ENCODE measurements at places on chromosomes 6 and 20.

GRCh38 chr6:53956068-53956711 lies 155.1 kb upstream of the MLIP start:
- DNase-seq, result no peak

- DNase-seq, result no peak
Observed at GRCh38 chr6:90035047-90035723, 140.9 kb downstream of the GJA10 start.

- DNase-seq, result no peak
Observed at GRCh38 chr6:156457601-156458000, 319.6 kb upstream of the ARID1B start.

DNA sequence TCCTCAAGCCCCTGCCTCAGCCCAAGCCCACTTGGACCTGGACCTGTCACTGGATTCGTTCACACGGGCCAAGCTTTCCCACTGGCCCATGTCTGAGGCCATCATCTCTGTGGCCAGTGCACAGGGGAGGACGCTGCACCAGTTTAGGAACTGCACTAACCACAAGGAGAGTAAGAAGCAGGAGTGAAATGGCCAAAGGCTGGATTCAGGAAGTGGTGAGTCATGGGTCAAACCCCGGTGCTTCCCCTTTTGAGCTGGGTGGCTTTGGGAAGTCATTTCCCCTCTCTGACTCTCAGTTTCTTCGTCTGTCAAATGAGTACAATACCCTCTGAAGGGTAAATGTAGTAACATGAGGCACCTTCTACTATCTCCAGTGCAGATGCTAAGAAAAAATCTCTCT lies 87.9 kb downstream of the CD40 start:
- DNase-seq, result no peak

- DNase-seq, result no peak
Observed at GRCh38 chr6:43491750-43492661, 14.6 kb downstream of the TJAP1 start.

DNA sequence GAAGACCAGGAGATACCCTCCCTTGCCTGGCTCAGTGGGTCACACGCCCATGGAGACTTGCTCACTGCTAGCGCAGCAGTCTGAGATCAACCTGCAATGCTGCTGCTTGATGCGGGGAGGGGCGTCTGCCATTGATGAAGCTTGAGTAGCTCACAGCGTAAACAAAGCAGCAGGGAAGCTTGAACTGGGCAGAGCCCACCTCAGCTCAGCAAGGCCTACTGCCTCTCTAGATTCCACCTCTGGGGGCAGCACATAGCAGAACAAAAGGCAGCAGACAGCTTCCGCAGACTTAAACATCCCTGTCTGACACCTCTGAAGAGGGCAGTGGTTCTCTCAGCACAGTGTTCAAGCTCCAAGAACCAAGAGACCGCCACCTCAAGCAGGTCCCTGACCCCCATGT lies 271.3 kb downstream of the ESR1 start:
- DNase-seq, result no peak

DNA sequence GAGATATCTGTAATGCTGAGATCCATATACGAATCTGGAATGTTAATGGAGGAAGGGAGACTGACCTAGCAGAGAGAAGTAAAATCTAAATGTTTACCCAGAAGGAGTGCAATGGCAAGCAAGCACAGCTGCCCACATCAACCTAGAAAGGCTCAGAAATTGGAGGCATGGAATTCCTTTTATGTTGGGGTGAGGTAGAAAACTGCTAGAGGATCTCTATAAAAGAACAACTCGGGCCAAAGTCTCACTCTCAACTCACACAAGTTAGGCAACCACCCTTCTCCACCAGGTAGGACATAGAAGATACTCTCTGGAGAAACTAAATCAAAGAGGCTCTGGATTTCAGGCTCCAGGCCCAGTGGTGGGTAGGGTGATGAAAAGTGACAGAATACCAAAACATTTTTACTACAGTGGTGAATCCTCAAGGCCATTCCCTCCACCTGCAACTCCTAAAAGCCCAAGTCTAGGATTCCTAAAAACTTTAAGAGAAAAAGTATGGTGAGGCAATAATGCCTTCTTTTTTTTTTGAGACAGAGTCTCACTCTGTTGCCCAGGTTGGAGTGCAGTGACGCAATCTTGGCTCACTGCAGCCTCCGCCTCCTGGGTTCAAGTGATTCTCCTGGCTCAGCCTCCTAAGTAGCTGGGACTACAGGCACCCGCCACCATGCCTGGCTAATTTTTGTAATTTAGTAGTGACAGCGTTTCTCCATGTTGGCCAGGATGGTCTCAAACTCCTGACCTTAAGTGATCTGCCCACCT lies 9.5 kb upstream of the ADGRG6 start:
- no peak for DNase-seq

DNA sequence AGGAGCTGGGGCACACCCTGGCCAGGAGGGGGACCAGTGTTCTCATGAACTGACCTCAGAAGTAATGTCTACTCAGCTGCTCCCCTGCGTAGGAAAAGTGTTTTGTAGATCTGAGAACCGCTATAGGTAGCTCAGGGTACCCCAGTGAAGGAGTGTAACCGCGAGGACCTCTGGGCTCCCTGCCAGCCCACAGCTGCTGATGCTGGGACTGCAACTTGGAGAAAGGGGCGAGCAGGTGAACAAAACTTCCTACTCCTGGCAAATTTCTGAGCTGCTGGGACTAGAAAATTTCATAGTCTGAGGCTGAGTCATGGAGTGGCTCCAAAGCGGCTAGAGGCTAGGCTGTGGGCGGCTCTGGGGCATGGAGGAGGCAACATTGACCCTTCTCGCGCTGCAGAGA lies 51.9 kb downstream of the PYGB start:
- no peak for DNase-seq

DNA sequence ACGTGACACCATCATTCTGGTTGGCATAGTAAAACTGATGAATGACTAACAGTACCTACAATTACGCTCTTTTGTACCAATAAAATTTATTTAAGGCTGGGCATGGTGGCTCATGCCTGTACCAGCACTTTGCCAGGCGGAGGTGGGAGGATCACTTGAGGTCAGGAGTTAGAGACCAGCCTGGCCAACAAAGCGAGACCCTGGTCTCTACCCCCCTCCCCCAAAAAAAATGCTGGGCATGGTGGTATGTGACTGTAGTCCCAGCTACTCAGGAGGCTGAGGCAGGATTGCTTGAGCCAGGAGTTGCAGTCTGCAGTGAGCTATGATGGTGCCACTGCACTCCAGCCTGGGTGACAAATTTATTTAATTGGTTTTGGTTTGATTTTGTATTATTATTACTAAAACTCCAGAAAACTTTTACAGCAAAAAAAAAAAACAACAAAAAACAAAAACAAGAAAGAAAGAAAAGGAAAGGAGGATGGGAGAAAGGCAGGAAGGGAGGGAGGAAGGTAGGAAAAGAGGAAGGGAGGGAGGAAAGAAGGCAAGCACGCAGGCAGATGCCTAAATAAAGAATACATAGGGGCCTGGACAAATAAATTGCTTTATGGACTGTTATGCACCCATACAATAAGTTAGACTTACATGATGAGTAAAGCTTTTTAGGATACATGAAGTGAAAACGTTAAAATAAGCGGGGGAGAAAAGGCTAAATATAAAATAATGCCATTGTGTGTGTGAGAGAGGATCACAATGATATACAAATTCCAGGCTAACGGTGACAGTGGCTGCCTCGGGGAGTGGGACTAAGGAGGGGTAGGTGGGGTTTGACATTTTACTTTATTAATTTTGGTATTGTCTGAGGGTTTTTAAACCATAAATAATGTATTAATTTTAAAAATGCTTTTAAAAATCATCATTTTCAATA lies 682 bp upstream of the ZSCAN9 start:
- DNase-seq, result no peak

- DNase-seq, result no peak
Observed at GRCh38 chr6:17831135-17831534, 124.4 kb upstream of the NUP153 start.

DNA sequence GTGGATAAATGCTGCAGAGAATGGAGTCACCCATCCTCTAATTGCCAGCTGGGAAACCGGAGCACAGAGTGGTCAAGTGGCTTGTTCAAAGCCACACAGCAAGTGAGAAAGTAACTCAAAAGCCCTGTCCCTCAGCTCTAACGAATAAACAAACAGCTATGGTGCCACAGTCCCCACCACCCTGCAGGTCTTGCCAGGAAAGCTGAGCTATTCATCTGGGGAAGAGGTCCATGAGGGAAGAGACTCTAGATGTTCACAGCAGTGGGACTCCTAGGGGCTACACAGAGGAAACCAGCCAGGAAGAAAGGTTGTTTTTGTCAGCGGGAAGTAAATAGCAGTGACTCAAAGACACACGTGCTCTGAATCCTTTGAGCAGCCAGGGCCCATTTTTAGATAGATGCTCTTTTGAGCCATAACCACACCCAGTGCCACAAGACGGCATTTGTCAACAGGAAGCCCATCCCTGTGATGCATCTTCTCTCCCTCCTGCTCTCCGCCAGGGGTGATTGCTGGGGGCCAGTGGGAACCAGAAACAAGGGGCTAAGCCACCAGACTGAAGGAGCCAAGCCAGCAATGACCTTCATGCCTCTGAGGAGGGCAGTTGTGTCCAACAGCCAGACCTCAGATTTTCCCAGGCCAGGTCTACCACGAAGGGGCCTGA lies 32.4 kb upstream of the TCP11 start:
- DNase-seq, result no peak

- no peak for DNase-seq
Observed at GRCh38 chr6:162395181-162395580, 332.4 kb downstream of the PRKN start.

GRCh38 chr20:19403549-19403948 lies 191.1 kb downstream of the SLC24A3 start:
- DNase-seq, result no peak

DNA sequence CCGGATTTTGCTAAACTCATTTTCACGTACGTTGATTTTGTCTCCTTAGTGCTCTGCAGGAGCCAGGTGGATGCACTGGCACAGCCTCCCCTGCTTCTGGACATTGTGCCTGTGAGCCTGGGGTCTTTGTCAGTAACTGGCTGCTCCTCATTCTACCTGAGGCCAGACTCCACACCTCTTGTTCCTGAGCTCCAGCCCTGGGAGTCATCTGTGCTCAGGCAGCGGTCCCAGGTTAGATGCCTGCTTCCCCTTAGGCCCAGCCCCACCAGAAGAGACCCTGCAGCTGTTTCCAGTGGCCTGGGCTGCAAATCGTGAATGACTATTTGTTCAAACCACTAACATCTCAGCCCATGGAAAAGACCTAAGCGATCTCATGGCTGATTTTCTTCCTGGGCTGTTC lies 129.1 kb downstream of the ERMARD start:
- no peak for DNase-seq

GRCh38 chr6:22667855-22668254 lies 98.5 kb downstream of the HDGFL1 start:
- DNase-seq, result no peak

GRCh38 chr6:24227556-24227955 lies 101.5 kb downstream of the NRSN1 start:
- DNase-seq, result no peak

- no peak for DNase-seq
Observed at GRCh38 chr20:31691646-31692275, 30.9 kb downstream of the BCL2L1 start.

DNA sequence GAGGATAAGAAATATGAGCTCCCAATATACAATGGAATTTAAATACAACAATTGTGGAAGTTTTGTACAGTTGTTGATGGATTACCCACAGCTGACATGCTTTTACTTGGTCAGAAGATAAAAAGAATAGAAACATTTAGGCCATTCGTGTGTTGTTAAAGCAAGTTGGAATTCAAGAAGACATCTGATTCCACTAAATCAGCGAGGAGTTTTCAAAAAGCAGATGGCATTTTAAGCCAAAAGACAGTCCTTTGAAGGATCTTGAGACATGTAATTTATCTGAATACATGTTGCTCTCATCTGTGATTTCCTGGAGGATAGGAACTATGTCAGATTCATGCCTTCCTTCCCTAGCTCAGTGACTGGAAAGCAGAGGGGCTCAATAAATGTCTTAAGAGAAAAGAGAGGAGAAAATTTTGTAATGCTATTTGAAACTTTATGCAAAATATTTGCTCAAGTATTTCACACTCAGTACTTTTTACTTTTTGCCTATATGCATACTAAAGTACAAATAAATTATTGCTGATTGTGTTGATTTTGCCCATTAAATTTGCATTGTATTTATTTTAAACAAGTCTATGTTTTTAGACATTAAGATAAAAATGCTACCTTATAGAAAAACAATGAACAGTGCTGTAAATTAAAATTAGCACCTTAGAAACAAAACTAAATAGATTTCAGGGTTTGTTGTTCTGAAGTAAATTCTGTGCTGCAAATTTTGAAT lies 733.8 kb upstream of the FLRT3 start:
- DNase-seq, result no peak

GRCh38 chr6:144190593-144190992 lies 40.3 kb downstream of the STX11 start:
- DNase-seq, result no peak

DNA sequence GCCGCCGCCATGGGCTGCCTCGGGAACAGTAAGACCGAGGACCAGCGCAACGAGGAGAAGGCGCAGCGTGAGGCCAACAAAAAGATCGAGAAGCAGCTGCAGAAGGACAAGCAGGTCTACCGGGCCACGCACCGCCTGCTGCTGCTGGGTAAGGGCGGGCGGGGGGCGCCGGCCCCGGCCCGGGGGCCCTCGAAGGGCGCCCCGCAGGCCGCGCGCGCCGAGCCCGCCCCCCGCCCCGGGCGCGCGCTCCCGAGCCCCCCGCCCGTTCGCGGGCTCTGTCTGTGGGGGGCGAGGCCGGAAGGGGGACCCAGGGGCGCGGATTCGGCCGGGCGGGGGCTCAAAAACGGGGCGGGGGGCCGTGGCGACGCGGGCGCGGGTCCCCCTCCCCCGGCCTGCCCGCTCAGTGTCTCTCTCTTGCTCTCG lies 39.2 kb downstream of the GNAS start:
- DNase-seq, result no peak

DNA sequence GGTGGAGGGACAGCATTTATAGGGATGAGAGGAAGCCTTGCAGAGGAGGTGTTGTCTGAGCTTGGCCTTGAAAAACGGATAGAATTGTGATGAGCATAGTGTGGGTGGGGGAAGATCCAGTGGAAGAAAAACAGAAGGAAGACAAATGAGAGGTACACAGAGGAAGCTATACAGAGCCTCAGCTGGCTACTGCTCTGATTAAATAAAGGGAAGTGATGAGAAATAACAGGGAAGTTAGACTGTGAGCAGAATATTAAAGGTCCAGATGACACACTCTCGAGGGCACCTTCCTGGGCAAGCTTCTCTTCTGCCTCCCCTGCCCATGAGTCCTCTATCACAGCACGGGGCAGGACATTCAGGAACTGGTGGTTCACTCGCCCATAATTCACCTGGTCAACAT lies 182.3 kb downstream of the KIF16B start:
- DNase-seq, result no peak

DNA sequence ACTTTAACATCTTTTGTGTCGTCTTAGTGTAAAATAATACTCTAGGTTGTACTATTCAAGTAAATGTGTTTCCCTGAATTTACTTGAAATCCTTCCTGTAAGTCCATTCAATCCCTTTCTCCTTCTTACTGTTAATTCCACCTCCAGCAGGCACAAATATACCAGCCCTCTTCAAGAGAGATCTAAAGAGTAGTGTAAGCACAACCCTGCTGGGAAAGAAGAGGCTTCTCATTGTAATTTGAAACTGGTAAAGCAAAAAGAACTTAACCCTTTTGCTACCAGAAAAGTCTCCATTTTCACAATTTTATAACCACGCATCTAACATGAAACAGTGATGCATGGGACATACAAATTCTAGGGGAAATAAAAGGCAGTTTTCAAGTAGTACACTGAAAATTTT lies at the start of gene BMP5:
Gene BMP5, minus strand, starts transcription at position 191 of the 400 bp plus-strand sequence. CDS start 725 bp downstream, outside the sequence.
- no peak for DNase-seq

All from stimulated activated CD8-positive, alpha-beta memory T cell treated with anti-CD3 and anti-CD28 coated beads, Interleukin-15, amount 100 ng/mL, for 4 hours (primary cell).